Muscle of arm (tissue), 14 donors: ENCODE measurements at places on chromosomes 12 and 14.

GRCh38 chr12:30845676-30846075 lies 80.9 kb upstream of the TSPAN11 start:
- no peak for DNase-seq

DNA sequence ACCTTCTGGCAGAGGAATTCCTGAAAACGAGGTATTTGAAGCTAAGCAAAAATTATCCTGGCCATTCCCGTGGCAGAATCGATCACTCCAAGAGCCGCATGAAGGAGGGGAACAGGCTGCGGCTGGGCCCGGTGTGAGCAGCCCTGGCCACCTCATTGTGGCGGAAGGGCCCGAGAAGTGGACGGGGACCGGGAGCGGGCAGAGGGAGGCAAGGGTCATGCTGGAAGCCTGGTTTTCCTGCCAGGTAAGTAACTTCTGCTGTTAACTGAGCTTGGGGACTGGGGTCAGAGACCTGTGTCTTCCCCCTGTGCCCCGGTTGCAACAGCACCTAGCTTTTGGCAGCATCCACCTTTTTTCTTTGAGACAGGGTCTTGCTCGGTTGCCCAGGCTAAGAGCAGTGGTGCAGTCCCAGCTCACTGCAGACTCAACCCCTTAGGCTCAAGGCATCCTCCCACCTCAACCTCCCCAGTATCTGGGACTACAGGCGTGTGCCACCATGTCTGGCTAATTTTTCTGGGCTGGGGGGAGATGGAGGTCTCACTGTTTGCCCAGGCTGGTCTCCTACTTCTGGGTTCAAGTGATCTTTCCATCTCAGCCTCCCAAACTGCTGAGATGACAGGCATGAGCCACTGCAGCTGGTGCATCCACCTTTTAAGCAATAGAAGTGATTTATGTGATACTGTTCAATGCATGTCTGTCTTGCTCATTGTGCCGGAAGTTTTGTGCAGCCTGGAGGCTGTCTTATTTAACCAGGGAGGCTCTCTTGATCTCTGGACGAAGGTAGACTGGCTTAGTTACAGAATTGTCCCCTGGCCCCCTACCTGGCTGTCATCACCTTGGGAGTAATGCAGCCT lies 174.0 kb upstream of the MYL2 start:
- DNase-seq = no peak

GRCh38 chr12:82182601-82183190 lies 175.5 kb downstream of the CCDC59 start:
- DNase-seq = no peak

GRCh38 chr14:102182936-102183619 lies 43.4 kb downstream of the WDR20 start:
- no peak for DNase-seq

DNA sequence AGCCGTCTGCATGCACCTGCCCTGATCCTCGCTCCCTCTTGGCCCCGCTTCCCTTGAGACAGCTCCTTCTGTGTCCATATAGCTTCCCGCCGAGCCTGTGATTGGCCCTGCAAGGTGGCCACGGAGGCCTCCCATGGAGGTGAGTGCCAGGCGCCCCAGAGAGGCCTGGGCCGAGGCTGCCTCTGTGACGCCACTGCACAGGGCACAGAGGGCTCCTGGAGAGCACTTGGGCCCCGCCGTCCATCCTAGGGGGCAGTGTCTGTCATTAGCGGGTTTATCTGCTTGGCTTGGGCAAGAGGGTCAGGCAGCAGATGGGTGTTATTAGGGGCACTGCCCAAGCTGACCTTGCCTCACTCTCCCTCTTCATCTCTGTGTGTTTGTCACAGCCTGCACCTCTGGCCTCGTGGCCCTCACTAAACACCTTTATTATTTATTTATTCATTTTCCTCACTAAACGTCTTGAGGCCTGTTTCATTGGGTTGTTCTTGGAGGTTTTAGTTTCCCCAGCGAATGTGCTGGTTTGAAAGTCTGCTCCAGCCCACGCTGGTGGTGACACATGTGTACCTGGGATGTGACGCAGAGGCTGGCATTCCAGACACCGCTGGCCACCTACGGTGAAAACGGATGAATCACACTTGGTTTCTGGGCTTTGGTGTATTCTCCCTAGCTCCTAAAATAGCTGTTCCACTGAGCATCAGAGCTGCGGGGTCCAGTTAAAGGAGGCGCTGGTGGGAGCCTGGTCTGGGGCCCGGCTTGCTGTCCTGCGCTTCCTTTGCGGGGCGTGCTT lies 5.9 kb downstream of the ZFYVE21 start:
- no peak for DNase-seq

DNA sequence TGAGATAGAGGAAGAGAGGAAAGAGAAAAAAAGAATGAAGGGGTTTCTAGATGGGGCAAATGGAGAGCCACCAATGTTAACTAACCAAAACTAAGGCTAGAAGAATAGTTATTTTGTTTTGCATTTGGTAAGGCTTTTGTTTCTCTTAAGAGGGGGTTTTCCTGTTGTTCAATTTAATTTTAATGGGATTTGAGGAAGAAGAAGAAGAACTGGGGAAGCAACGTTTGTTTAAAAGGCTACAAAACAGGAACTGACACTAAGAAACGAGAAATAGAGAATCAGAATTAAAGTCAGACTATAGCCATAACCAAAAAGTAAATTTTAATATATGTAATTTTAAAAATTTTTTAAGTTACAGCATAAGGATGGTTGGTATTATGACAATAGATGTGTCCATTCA lies 13.7 kb downstream of the TXNDC16 start:
- DNase-seq = no peak

- DNase-seq = no peak
Observed at GRCh38 chr12:6476489-6476888, 6.0 kb upstream of the VAMP1 start.

DNA sequence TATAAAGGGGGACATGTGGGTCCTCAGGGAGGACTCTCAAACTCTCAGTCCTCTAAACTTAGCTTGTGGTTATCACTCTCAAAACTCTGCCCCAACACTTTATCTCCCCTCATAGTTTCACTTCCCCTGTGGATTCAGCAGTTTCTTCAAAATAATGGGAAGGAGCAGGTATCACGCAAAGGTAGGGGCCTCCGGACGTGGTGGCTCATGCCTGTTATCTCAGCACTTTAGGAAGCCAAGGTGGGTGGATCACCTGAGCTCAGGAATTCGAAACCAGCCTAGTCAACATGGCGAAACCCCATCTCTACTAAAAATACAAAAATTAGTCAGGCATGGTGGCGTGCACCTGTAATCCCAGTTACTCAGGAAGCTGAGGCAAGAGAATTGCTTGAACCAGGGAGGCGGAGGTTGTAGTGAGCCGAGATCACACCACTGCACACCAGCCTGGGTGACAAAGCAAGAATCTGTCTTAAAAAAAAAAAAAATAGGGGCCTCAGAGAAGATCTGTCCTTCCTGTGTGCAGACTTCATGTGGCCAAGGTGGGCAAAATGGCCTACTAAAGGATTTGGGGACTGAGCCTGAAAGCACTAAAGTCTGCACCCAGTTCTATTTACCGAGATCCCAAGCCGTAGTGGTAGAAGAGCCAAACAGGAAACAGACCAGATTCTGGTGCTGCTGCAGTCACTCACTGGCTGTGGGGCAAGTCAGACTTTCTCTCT lies 6.4 kb downstream of the ITGB7 start:
- no peak for DNase-seq

- no peak for DNase-seq
Observed at GRCh38 chr14:102333390-102333789, 13.8 kb downstream of the ZNF839 start.

DNA sequence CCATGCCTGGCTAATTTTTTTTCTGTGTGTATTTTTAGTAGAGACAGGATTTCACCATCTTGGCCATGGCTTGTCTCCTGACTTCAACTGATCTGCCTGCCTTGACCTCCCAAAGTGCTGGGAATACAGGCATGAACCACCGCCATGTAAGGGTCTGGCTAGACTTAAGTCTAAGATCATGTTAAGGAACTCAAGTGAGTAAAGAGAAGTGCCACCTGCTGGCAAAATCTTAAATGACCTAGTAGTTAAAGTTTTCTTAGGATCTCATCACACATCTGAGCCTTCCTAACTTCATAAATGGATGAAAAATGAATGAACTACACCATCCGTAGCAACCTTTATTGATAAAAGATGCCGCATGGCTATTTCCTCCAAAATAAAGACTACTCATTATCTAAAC lies 1.7 kb upstream of the C12orf56 start:
- no peak for DNase-seq

DNA sequence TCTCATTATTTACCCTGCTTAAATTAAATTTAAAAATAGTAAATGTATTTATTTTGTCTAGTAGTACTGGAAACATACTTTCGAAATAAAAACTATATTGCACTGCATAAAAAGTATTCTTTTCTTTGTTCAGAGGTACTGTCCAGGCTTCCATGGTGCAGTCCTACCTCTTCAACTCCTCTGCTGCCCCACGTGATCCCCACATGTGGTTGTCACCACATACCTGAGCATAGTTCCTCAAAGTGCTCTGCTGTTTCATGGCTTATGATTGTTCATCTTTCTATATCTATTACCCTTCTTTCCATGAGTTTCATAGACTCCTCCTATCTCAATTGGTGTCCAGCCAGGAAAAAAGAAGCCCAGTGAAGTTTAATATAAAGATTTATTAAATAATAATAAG lies 317.5 kb upstream of the OR4E1 start:
- no peak for DNase-seq

DNA sequence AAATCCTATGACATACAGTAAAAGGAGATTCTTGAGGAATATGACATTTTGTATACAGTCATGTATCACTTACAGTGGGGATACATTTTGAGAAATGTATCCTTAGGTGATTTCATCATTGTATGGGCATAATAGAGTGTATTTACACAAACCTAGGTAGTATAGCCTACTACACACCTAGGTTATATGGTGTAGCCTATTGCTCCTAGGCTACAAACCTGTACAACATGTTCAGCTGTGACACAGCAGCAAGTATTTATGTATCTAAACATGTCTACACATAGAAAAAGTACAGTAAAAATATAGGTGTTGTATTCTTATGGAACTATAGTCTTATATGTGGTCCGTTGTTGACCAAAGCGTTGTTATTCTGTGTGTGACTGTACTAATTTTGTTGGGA lies 178.8 kb downstream of the FOXA1 start:
- DNase-seq = no peak

DNA sequence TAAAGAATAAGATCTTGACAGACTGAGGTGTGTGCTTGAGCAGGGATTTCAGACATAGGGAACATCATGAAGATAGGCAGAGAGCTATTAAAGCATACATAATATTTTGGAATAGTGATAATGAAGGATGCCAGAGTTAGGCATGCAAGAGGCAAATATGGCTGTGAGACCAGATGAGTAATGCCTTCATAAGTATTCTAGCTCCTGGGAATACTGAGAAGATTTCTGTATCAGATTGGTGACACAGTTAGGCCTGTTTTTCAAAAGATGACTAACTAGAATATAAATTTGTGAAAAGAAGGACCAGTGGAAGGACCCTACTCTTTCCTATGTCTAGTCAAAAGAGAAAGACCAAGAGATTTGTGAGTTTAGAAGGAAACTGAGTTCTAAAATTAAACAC lies 108.8 kb downstream of the TXNDC16 start:
- no peak for DNase-seq

GRCh38 chr14:103728721-103729120 lies 13.1 kb downstream of the ZFYVE21 start:
- DNase-seq = no peak

DNA sequence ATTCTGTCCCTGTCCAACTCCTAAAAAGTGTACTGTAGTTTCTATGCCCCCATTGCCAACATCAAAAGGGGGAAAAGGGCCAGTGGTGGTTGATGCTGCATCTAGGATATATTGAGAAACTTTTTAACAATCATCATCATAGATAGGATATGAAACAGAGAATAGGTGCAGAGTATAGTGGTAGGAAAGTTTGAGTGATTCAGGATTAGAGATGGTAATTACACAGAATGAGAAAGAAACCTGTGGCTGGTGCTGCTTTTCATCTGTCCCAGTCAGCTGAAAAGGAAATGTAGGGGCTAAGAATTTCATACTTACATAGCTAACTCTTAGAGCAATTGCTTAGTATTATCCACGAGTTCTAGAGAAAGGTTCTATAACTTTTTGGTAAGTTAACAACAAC lies 67.6 kb downstream of the GTF2A1 start:
- DNase-seq = no peak

DNA sequence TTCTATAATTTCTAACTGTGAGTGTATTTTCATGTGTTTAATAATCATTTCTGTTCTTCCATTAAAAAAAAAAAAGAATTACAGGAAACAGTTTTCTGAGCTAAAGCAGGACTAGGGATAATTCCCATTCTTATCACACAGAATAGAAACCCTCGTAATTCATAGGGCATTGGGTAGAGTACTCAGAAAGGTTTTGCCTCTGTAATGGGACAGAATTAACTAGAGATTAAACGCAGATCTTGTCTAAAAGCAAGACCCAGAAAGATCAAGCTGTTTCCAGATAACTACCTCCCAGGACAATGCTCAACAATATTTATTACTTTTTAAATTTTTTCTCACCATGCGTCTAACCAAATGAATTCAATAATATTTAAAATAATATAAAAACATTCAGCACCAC lies 10.2 kb downstream of the GSKIP start:
- DNase-seq = no peak

GRCh38 chr14:105865904-105866840 lies 339.8 kb downstream of the TMEM121 start:
- no peak for DNase-seq

DNA sequence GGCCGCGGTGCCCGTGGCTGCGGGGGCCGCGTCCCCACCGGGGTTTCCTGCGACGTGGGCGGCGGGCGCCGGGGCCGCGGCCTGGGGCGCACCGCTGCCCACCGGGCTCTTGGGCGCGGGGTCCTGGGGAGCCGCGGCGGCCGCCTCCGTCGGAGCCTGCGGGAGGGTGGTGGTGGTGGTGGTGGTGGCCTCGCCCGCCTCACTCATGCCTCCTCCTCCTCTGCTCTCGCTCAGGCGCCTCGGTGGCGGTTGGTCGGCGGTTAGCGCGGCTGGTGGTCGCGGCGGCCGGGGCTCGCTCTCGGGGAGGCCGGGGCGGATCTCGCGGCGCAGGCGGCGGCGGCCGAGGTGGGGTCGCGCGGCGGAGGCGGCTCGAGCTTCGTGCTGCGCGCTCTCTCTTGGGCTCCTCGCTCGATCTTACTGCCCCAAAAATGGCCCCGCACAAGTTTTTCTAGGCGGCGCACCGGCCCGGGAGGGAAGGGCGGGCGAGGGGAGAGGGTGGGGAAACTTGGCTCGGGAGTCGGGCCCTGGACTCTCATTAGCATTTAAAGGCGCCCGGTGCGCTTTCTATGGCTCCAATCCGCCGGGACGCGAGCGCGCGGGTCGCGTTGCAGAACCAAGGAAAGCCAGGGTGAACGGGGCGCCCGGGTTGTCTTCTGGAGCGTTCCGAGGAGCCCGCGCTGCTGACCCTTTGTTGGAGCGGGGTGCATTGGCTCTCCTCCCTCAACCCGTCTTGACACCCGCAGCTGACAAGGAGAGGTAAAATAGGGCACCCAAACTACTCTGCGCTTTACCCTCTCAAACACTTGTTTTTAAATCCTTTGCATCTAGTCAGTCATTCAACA lies at the start of gene YBX3:
Gene YBX3, minus strand, starts transcription at position 419 of the 842 bp plus-strand sequence. Its CDS starts 212 bp downstream, at position 207.
- peak; percentile 83 for DNase-seq

GRCh38 chr14:104843006-104843405 lies 22.1 kb upstream of the CEP170B start:
- DNase-seq = no peak
